ENCODE measurements at places on chromosomes 11 and 22. TPM values are rescaled to one million over a fixed set of nuclear protein-coding genes. Genes with fewer than 3 reads are reported as not detected.

The FGF4 gene
- polyA plus RNA-seq = not detected

The OR8D1 gene
- polyA plus RNA-seq = not detected

The OR51A4 gene
- not detected for polyA plus RNA-seq

The SYT9 gene
- 4.4 TPM for polyA plus RNA-seq

The OR51B5 gene
- 0.33 TPM for polyA plus RNA-seq

The HOATZ gene
- polyA plus RNA-seq = 0.11 TPM

The APOA4 gene
- 1.5 TPM for polyA plus RNA-seq

The APOBEC3B gene
- 6.5 TPM for polyA plus RNA-seq

The OVCH2 gene
- 2.1 TPM for polyA plus RNA-seq

The INPPL1 gene
- polyA plus RNA-seq = 166 TPM

DNA sequence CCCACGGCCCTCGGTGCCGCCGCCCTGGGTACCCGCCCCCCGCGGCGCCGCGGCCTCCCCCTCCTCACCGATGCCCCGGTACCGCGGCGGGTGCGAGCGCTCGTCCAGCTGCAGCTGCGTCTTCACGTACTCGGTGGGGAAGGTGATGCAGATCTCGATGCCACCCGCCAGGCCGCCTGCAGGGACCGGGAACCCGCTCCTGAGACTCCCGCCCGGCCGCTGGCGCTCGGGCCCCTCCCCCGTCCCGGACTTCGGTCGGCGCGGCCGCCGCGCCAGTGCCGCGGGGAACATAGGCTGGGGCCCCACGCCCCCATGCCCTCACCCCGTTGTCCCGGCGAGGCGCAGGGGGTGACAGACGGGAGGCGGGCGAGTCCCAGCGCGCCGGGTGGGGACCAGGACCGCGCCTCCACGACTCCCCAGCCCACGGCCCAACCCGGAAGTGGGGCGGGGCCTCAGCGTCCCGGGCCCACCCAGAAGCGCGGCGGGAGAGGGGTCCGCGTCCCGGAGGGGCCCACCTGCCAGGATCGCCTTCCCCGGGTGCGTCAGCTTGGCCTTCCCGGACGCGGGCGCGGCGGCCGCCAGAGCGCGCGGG lies 375 bp downstream of the SLC25A1 start:
- DNase-seq = no peak

DNA sequence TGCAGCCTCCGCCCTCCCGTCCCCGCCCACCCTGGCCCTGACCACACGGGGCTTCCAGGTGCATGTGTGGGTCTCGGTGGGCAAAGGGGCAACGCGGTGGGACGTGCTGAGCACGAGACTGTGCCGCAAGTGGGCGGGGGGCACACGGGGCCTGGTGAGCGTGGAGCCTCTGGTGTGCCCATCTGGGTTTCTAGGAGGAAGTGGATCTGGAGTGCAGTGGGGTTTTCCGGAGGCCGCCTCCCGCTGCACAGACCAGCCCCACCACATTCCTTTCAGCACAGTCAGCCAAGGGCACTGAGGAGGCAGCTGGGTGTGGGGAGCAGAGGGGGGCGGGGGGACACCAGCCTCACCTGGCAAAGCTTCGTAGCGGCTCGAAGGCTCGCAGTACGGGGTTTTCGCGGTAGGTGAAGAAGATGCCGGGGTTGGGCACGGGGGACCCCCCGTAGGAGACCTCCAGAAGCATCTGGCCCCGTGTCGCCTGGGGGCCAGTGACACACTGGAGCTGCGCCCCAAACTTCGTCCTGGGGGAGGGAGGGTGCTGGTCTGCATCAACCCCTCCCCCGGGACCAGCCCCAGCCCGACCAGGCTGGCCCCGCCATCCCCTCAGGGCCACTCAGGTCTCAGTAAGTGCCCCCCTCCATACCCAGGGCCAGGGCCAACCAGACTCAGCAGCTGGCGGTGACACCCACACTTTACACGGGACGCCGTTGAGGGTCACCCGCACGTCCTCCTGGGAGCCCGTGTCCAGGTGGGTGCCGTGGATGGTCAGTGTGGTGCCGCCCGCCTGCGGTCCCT lies 12.4 kb upstream of the MAPK11 start:
- no peak for DNase-seq

- no peak for DNase-seq
Observed at GRCh38 chr22:46107089-46107664, 43.1 kb upstream of the PPARA start.

GRCh38 chr11:10844796-10845195 lies 13.1 kb downstream of the ZBED5 start:
- no peak for DNase-seq

GRCh38 chr22:49553076-49553475 lies 274.6 kb downstream of the BRD1 start:
- no peak for DNase-seq

- DNase-seq = no peak
Observed at GRCh38 chr11:1204381-1205101, 18.3 kb upstream of the MUC5B start.

GRCh38 chr11:115712296-115712695 lies 208.1 kb upstream of the CADM1 start:
- DNase-seq = no peak

GRCh38 chr11:17412488-17413180 lies 24.2 kb upstream of the KCNJ11 start:
- no peak for DNase-seq

DNA sequence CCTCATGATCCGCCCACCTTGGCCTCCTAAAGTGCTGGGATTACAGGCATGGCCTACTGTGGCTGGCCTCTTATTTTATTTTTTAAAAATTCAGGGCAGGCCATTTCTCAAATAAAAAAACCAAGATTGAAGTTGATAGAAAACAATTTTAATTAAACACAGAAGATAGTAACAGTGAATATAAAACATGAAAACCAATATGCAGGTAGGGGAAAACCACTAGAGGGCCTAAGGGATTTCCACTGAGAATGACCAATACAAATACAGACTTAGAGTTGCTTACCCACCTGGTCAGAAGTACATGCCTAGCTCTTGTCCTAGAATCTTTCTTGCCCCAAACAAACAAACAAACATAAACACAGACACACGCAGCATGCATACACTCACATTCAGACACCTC lies 1.7 kb upstream of the RTCB start:
- DNase-seq = no peak

GRCh38 chr22:37386441-37386840 lies 40.8 kb downstream of the ELFN2 start:
- DNase-seq = no peak

GRCh38 chr22:29328566-29329500 lies 13.3 kb upstream of the RASL10A start:
- no peak for DNase-seq

DNA sequence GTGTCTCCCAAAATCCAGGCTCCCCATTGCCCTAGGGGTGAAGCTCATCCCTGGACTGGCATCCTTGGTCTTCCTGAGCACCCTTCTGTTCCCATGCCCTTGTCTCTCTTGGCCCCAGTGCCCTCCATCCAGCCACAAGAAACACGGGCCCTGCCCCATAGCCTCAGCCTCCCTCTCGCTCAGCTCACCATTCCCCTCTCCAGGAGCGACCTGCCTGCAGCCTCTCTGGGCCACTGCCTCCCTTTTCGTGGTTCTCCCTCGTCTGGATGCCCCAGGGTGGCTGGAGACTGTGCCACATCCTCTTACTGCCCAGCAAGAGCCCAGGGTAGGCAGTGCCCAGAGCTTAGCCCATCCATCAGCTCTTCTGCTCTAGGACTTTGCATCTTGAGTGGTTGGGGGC lies 532.1 kb downstream of the TBC1D22A start:
- DNase-seq = no peak

DNA sequence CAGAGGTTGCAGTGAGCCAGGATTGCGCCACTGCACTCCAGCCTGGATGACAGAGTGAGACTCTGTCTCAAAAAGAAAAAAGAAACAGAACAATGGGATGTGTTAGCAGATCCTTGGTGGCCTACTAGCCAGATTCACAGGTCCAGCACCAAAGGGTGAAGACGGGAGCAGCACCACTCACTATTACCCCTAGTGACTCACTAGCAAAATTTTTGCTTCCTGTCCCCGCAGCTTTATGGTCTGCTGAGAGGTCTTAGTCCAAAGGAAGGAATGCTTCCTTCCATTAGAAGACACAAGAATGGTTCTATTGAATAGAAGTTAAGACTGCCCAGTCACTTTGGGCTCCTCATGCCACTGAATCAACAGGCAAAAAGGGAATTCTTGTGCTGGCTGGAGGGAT lies 35.9 kb upstream of the NUP50 start:
- DNase-seq = no peak

GRCh38 chr11:128478305-128478704 lies 109.1 kb downstream of the ETS1 start:
- DNase-seq = no peak

- DNase-seq = no peak
Observed at GRCh38 chr11:106178361-106178760, 100.9 kb downstream of the AASDHPPT start.

DNA sequence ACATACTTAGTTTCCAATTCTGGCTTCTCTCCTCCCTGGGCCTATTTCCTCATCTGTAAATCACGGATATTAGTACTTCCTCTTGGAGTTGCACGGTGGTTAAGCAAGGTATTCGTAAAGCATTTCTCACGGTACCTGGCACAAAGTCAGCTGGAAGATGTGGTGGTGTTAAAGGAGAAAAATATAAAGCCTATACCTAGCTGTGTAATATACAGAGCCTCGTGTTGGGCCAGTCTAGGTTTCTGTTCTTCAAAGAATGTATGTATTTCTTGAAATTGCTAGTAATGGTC lies 47.2 kb downstream of the DBX1 start:
- no peak for DNase-seq

DNA sequence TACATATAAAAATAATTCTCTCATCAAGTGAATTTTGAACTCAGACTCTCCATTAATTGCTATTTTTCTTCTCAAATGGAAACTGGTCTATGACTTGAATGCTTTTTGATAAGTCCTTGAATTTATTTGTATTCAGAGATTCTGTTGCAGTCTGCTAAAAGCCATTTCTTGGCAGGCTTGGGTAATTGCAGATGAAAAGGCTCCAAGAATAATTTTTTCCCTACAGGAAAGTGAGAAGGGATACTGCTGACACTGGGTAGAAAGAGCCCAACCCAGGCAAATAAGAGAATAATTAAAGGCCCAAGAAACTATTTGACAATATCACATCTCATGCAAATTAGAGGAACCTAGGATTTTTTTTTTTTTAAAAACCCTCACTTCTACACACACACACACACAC lies 246.5 kb upstream of the DDI1 start:
- DNase-seq = no peak

DNA sequence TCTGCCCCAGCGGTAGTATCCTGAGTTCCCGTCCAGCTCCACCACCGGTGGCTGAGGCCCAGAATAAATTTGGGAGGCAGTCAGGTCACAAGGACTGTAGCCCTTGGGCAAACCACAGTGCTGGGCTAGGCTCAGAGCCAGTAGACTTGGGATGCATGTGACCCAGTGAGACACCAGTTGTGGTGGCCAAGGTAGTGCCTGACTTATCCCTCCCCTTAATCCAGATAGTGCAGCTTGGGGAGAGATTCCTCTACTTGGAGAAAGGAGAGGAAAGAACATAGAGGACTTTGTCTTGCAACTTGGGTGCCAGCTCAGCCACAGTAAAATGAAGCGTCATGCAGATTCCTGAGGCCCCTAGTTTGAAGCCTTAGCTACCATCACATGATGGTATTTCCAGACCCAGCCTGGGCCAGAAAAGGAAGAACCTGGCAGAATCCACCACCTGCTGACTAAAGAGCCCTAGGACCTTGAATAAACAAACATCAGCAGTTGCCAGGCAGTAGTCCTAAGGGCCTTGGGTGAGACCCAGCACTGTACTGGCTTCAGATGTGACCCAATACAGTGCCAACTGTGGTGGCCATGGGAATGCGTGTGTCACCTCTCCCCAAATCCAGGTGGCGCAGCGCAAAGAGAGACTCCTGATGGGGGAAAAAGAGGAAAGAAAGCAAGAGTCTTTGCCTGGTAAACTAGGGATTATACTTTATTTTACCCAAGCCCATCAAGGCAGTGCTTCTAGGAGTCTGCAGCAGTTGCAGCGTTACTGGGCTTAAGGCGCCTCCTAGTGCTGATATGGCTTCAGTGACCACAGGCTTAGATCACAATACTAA lies 17.0 kb upstream of the DDX10 start:
- peak; percentile 63 for DNase-seq

DNA sequence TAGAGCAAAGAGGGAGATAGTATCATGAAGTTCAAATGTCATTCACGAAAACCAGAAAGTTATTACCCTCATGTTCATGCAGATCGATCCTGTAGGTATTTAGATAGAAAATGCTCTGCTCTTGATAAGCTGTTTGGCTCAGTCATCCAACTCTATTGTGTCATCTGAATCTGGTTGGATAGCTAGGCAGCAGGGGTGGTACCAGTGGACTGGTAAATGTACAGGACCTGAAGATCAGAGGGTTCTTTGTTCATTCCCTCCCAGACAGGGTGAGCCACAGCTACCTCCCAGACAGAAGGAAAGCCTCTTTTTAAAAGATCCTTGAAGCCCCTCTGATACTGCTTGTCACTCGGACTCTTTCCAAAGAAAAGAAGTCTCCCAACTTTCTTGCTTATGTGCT lies 29.8 kb upstream of the DRD2 start:
- DNase-seq = no peak

DNA sequence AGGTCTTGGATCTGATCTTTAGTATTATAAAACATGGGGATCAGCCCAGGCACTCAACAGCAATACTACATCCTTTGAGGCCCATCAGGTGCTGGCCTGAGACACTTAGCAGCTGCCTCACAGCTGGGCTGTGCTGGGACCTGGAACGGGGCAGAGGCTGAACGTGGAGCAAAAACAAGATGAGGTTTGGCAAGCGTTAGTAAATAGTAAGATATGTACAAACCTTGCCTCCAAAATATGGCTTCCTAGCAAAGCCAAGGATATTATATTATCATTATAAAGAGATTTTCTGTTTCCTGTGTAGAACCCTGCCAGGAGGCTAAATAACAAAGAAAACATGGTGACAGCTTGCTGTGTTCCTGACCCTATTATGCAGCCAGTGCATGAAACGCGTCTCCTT lies 60.0 kb upstream of the SPON1 start:
- DNase-seq = no peak

GRCh38 chr22:50314455-50315288 lies 7.2 kb upstream of the PLXNB2 start:
- no peak for DNase-seq

DNA sequence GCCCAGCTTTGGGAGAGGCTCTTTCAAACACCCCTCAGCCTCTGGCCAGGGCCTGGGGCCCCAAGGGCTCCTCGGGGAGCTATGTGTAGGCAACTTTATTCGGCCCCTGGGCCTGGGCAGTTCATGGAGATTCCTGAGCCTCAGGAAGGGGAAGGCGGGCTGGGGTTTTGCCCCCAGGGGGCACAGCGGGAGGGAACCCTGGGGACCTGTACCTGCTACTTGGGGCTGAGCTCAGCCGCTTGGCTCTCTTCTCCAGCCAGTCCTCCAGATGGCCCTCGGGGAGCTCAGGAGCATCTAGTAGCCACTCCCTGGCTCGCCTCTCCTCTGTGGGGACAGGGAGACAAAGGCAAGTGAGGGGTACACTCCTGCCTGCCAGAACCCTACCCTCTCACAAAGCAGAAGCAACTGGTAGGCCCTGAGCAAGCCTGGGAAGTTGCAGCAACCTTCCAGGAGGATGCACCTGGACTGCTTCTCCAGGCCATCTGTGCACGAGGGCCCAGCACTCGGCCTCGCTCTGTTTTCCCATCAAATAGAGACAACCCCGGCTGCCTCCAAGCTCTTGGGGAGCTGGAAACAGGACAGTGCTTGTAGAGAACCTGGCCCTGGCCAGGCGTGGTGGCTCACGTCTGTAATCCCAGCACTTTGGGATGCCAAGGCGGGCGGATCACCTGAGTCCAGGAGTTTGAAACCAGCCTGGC lies 18.5 kb downstream of the CABP7 start:
- DNase-seq = no peak
